ENCODE measurements at places on chromosomes 2 and 18.

- no peak for DNase-seq
These were observed 630.5 kb upstream of the FANCL start for GRCh38 chr2:58871469-58872142.

DNA sequence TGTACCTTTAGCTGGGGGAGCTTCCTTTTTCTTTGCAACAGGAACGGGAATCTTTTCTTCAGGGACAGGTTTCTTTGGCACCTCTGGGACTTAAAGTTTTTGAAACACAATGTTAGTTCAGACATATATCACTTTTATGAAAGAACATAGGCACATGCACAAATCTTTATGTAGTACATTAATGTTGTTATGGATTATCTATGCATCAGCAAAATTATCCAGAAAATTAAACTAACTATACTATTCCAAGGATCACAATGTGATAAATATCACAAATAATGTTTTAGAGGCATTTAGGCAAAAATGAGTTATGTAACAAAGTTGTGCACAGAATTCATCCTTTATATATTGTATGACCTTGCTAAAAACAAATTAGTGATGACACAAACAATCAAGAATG, 117.4 kb downstream of the TTN start:
- DNase-seq: no peak

GRCh38 chr2:160703648-160704585, 210.3 kb upstream of the RBMS1 start:
- no peak for DNase-seq

- DNase-seq: no peak
These were observed 37.7 kb downstream of the BCL11A start for GRCh38 chr2:60515721-60516226.

DNA sequence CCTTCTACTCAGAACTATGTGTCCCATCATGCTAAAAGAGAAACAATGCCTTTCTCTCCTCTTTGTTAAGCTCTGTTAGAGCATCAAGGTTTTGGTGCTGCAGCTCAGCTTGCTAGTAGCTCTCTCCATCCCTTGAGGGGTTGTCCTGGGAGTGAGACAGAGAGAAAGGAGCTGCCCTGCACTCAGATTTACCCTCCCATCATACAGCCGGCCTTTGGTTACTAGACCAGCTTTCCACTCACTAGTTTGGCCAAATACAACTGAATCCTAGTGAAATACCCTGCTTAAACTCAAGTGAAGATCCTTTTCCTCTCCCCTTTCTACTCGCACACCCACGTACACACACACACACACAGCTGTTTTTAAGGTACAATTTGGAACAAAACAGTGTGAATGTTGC, 2.3 kb upstream of the CHN1 start:
- DNase-seq: no peak

- no peak for DNase-seq
These were observed 72.5 kb downstream of the NCAPH start for GRCh38 chr2:96407919-96408550.
